ENCODE measurements at places on chromosomes 5 and 9.

GRCh38 chr9:137492464-137493363 lies 33.6 kb upstream of the NSMF start:
- no peak for DNase-seq

- DNase-seq, result no peak
These were observed 11.3 kb upstream of the SKP1 start for GRCh38 chr5:134188092-134188491.

DNA sequence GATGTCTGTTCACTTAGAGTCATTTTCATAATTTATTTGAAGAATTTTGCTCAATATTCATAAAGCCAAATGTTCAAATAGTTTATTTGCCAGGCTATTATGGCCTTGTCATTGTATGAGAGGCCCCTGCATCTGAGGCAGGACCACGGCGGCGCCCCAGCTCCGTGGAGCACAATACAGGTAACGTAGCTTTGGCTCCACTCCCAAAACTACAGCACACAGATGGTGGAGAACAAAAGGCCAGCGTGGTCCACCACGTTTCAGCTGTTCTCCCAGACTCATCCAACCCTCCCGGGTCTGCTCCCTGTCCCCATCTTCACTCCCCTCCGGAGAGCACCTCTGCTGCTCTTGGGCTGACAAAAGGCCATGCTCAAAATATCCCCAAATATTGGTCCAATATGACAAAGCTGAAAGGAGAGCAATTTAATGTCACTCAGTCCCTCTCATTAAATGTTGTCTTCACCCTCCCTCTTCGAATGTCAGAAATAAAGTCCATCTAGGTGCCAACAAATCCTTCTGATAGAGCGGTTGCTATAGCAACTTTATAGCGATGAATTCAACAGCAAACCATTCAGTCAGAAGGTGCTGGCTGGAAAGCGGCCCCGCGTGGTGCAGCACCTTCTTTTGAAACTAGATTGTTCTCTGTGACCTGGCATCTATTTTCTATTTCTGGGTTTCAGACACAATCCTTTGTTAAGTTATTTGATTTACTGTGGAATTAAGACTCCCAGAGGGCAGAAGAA lies 504.3 kb downstream of the ARHGEF28 start:
- DNase-seq, result no peak

GRCh38 chr5:9713959-9714586 lies 83.9 kb upstream of the TAS2R1 start:
- no peak for DNase-seq

GRCh38 chr9:1434052-1434767 lies 384.1 kb downstream of the DMRT2 start:
- DNase-seq, result no peak

DNA sequence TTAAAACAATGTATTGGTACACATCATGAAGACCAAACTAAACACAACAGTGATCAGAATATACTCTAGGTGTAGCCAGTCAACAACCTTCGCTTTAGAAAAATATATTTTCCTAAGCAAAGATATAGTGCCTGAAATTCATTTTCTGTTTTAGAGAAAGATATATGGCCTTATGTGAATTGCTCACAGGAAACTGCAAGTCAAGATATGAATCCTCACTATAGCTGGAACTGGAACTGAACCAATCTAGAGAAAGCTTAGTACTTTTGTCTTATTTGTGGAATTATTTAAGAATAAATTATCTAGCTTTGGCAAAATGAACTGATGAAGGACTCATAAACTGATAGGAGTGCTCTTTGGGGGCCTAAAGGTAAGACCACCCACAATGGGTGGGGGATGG lies 27.3 kb downstream of the GZMK start:
- DNase-seq, result no peak

DNA sequence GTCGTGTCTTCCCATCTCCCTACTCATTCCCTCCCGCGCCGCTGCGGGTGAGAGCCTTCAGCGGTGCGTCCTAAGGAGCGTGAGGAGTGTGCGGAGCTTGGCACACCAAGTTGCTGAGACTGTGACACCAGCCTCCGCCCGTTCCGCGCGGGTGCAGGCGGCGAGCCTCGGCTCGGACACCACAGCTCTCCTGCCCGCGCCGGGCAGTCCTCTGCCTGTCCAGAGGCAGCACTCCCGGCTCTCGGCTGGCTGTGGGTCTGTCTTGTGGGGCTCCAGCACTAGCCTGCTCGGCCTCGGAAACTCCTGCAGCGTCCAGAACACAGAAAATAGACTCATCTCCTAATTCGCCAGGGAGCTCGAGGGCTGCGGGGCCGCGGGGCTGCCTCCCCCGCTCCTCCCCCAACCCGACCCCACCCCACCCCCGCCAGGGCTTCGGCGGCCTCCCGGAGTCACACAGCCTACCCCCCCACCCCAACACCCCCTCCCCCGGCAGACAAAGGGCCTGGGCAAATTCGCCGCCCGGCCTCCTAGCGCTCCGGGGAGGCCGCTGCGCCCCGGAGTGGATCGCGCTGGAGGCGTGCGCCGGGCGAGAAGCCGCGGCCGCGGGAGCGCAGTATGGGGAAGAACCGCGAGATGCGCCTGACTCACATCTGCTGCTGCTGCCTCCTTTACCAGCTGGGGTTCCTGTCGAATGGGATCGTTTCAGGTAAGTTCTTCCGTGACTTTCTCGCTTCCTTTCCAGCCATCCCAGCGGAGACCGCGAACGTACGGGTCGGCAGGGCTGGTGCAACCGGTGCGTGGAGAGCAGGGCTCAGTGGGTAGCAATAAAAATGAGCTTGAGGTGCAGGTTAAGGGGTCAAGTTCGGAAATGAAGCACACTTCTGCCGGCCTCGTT lies at the start of gene ADAMTS19:
TSS of gene ADAMTS19 (plus strand) at position 522 of the 895 bp plus-strand sequence. CDS start at position 616, 94 bp downstream.
- DNase-seq, result peak; percentile 43
